Gastrocnemius medialis (tissue), 4 donors: ENCODE measurements at places on chromosomes 6 and 20.

GRCh38 chr6:143939364-143939763 is 68.7 kb downstream of the PLAGL1 start:
- DNase-seq = no peak

DNA sequence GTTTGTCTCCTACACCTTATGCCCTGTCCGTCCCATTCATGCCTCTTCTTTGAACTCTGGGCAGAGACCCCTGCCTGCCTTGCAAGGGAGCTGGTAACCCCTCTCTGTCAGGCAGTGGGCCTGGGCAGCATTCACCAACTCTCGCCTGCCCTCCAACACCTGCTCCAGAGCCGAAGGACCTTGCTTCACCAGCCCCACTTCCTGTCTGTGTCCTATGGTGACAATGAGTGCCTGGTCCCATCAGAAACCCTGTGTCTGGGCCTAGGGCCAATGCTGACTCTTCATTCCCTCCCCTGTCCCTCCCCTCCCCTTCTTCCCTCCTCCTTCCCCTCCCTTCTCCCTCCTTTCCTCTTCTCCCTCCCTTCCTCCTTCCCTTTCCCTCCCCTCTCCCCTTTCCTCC is 22.8 kb upstream of the PCMTD2 start:
- DNase-seq = no peak

DNA sequence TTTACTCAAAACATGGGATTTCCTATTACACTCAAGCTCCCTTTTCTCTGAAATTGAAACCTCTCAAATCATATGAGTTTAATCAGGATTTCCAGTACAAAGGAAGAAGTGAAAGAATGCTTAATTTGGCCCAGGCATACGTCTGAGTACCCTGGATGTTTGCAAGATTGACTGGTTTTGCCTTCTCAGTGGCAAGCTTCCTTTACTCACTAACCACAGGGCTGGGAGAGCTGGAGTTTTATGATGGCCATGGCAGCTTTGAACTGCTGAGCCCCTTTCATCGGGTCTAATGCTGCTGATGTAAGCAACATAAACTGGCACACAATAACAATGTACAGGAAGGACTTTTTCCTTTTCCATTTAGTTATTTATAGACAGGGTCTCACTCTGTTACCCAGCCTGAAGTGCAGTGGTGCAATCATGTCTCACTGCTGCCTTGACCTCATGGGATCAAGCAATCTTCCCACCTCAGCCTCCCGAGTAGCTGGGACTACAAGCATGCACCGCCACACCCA is 194.8 kb downstream of the SLC35F1 start:
- no peak for DNase-seq

DNA sequence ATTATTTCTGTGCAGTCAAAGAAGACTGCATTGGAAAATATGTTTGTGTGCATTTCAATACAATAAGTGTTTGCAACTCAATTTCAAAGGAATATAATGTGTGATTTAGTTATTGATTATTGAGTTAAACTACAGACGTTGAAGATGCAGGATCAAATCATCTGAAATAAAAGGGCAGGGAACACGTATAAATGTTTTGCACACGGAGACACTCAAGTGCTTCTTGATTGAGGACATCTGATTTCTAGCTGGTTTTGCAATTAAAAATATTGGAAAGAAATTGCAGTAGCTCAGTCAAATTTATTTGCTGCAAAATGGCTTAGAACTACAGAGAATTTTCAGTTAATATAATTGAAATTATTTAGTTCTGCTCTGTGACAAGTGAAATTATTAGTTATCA is 412.7 kb downstream of the UTRN start:
- no peak for DNase-seq

DNA sequence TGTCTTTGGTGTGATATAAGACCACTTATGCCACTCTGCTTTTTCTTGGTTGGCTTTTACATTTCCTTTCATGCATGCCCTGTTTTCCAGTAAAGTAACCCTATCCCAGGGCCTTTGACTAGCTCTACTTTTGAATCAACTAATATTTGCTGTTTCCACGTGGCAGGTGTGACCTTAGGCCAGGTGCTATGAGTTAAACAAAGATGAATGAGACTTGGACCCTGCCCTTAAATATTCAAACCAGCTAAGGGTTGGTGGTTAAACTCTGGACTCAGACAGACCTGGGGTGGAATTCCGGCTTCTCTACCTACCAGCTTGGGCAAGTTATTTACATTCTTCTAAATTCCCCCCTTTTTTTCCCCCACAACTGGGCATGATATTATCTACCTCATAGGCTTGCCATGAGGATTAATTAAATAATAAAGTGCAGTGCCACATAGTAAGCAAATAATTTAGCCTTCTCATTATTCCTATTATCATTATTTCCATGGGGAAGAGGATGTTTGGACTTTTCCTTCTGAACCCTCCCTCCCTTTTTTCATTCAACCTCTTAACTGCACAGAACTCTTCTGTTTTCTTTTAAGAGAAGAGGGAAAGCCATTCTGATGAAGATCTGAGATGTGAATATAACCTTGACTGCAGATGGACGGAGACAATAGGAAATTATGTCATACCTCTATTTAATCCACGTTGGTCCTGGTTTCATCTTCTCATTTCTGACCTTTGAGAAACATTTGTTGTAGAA is 143.6 kb upstream of the TNFAIP3 start:
- no peak for DNase-seq

DNA sequence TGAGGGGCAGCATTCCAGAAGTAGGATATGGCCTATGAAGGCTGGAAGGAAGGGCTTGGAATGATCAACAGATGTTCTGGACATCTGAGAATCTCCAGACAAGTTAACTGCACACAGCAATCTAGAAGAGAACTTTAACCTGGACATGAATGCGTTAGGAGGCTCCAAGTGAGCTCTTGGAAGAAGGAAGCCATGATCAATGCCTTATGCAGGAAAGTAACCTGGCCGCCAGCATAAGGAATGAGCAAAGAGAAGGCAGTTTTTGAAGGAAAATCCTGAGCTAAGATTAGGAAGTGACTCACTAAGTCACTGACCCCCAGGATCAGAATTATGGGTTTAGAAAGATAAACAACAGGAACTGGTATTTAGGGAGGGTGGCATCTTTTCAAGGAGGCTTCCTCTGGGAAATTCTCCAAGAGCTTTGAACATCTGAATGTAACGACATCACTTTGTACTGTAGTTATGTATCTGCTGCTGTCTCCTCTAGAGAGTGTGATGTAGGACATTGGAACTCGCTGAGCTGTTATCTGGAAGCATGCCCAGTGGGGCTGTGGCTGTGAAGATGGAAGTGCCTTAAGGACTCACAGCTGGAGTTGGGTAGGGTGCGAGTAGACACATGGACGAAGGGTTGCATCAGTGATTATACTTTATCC is 236.8 kb downstream of the PACRG start:
- DNase-seq = no peak

DNA sequence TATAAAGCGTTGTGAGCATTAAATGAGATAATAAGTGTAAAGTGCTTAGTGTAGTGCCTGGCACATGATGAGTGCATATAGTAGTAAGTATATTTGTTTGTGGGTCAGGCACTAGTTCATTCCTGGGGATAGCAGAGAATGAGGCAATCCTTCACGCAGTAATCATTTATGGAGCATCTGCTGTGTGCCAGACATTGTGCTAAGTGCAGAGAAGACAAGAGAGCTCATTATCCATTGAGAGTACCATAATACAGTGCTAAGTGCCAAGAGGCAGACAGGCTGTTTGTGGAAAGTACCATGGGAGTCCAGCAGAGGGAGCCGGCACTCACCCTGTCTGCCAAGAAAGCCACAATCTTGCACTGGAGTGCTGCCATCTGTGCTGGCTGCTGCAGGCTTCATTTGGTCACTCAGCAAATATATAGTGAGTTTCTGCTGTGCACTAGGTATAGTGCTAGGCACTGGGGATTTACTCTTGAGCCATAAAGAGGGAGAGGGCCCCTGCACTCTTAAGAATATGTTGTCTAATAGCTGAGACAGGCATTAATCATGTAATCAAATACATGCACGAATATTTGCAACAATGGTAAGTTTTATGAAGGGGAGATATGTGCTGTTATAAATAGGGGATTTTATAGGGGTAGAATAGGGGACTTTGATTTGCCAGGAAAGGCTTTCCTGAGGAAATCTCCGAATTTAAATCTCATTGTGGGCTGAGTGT is 12.9 kb upstream of the MROH8 start:
- DNase-seq = peak; percentile 74

DNA sequence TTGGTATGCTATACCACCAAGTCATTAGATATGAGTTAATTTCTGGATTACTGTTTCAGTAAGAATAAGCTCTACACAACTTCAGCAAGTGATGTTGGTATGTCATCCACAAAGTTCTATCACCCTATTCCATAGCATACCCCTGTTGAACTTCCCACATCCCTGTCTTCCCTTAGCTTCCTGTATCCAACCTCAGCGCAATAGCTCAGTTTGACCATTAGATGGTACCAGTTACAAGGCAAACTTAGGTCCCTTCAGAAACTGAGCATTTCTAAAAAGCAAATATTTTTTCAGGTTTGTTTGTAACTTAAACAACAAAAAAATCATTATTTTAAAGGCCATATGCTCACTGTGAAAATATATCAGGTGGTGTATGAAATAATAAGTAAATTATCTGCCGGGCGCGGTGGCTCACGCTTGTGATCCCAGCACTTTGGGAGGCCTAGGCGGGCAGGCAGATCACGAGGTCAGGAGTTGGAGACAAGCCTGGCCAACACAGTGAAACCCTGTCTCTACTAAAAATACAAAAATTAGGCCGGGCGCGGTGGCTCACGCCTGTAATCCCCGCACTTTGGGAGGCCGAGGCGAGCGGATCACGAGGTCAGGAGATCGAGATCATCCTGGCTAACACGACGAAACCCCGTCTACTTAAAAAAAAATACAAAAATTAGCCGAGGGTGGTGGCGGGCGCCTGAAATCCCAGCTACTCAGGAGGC is 8.8 kb upstream of the MOG start:
- DNase-seq = no peak

DNA sequence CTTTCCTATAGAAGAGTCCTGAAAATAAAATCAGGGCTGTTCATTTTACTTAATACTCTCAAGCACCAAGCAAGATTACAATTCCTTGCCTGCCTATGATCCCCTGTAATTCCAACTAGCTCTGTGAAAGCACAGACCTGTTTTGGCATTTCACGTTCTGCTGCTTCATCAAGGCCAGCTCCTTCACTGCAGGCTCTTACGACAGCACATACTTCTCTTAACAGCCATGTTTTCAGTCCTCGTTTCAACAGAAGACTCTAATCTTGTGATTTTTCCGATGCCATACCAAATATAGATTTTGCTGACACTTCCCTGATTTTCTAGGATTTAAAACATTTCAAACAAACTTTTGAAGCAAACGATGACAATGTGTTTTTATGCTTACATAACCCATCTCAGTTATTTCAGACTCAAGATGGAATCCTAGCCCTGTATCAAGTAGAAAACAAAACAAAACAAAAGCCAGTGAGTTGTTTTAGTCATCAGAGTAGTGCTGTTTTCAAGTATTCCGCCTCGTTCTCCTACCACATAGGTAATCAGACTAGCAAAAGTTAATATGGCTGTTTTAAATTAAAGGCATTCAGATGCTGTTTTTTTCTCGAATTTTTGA is 616.5 kb upstream of the CITED2 start:
- DNase-seq = no peak

DNA sequence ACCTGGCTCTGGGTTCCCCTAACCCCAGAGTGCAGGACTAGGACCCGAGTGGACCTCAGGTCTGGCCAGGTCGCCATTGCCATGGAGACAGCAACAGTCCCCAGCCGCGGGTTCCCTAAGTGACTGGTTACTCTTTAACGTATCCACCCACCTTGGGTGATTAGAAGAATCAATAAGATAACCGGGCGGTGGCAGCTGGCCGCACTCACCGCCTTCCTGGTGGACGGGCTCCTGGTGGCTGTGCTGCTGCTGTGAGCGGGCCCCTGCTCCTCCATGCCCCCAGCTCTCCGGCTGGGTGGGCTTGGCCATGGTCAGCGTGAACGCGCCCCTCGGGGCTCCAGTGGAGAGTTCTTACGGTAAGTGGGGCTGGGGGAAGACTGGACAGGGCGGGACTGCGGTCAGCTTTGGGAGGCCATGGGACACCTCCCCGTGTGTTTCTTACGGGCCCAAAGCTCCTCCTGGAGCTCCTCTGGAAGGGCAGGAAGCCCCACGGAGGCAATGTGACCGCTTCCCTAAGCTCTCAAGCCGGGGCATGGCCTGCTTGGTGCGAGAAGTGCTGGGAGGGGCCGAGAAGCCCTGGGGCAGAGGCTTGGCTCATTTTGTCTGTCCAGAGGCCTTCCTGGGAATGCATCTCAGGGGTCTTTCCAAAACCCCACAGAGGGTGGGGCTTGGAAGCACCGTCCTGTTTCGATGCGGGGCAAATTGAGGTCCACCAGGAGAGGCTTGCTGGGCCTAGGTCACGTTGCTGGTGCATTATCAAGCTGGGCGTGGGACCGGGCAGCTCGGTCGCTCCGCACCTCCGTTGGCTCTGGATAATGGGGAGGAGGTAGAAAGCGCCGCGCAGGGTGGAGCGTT is at the start of gene HNF4A:
TSS of gene HNF4A (plus strand) at position 202 of the 855 bp plus-strand sequence. CDS start at position 308, 106 bp downstream.
- DNase-seq = no peak

GRCh38 chr6:1287103-1287591 is 24.8 kb upstream of the FOXQ1 start:
- no peak for DNase-seq

DNA sequence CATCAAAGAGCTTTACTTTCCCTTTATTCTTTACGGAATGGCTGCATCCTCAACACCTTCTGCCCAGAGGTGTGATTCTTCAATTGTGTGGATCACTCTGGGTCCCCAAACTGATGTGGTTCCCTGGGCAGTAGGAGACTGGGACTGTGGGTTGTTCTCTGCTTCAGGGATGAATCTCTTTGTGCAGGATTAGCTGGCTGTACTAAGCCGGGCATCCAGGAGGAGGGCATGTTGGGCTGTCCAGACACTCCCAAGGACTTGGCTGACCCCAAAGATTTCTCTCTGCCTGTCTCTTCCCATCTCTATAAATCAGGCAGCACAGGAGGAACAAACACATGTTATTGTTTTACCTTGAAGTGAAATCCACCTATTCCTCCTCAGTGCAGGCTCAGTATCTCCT is 15.3 kb downstream of the FARS2 start:
- no peak for DNase-seq

DNA sequence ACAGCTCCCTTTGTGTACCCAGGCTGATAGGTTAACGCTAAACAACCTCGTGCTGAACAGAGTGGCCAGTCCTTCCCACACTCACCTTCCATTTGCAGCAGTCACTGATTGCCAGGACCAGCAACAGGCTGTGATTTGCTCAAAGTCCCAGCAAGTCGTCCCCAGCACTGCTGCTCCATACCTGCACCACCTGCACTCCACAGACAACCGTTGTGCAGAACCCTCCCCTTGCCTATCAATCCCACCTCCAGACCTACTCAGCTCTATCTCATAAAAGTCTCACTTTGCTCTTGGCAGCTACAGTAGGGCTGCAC is 43.1 kb upstream of the SCML4 start:
- DNase-seq = no peak
